ENCODE measurements at places on chromosomes 2 and 18. TPM values are rescaled to one million over a fixed set of nuclear protein-coding genes. Genes with fewer than 3 reads are reported as not detected.

Gene NYAP2
- not detected for total RNA-seq

Gene OR6B2
- total RNA-seq: not detected

Gene LRATD1
- total RNA-seq: not detected

Gene RFX8
- total RNA-seq: 0.90 TPM

Gene IL36B
- total RNA-seq: not detected

DNA sequence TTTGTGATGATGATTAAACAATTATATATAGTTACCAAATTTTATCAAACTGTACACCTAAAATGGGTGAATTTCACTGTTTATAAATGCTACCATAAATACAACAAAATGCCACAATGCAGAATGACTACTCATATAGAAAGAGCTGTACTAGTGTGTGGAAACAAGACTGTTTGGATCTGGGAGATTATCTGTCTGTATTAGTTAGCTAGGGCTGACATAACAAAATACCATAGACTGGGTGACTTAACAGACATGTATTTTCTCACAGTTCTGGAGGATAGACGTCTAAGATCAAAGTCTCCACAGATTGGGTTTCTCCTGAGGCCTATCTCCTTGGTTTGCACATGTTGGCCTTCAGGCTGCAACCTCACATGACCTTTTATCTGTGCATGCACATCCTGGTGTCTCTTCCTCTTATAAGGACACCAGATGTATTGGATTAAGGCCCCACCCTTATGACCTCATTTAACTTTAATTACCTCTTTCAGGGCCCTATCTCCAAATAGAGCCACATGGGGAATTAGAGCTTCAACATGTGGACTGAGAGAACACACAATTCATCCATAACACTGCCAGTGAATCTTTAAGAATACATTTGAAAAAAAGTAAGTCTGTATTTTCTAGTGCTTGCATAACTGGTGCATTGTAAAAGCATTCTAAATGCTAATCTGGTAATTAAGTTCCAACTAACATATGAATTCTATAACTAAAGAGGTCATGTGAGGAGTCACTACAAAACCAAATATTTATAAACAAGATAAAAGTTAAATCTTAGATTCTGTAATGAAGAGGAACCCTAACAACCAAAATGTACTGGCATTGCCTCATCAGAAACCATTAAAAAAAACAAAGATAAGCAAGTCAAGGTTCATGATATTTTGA is 699.6 kb downstream of the NYAP2 start:
- DNase-seq: no peak

DNA sequence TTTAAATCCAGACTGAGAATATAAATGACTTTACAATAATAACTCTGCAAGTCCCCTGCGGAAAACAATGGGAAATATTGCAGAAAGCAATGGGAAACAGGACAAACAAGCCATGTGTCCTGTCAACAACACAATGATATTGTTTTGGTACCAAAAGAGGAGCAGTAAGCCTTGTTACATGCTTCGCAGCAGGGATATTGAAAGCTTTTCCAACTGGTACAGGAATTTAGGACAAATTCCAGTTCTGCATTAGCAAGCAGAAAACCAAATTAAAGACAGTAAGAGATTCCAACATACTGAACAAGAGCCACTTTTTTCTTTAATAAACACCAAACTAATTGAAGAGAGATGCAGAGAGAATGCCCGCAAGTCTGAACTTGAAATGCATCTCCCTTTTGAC is 30.0 kb downstream of the FRZB start:
- DNase-seq: no peak

- DNase-seq: no peak
Measured at GRCh38 chr18:70400476-70400875, 111.6 kb downstream of the SOCS6 start.

- no peak for DNase-seq
Measured at GRCh38 chr2:134401081-134401497, 147.2 kb downstream of the MGAT5 start.

GRCh38 chr2:55848096-55848495 is 75.5 kb downstream of the EFEMP1 start:
- DNase-seq: no peak

GRCh38 chr2:157957596-157957995 is 81.5 kb upstream of the ACVR1 start:
- no peak for DNase-seq

GRCh38 chr2:23286758-23287704 is 97.9 kb upstream of the KLHL29 start:
- DNase-seq: no peak

DNA sequence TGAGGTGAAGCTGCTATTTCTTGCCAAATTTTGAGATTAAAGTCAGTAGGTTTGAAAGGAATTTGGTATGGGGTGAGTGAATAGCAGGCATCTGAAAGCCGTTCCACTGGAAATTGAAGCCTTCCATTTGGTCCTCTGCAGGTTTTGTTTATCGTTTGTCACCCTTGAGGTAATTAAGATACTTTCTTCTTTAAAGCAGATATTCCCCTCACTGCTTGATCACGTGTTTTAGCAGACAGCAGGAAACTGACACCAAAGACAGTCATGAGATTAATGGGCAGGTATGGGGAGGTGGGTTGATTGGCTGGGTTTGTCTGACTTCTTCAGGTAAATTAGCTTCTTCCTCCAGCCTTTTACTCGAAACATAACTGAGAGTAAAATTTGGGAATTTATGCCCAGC is 10.7 kb downstream of the LPIN1 start:
- DNase-seq: no peak

DNA sequence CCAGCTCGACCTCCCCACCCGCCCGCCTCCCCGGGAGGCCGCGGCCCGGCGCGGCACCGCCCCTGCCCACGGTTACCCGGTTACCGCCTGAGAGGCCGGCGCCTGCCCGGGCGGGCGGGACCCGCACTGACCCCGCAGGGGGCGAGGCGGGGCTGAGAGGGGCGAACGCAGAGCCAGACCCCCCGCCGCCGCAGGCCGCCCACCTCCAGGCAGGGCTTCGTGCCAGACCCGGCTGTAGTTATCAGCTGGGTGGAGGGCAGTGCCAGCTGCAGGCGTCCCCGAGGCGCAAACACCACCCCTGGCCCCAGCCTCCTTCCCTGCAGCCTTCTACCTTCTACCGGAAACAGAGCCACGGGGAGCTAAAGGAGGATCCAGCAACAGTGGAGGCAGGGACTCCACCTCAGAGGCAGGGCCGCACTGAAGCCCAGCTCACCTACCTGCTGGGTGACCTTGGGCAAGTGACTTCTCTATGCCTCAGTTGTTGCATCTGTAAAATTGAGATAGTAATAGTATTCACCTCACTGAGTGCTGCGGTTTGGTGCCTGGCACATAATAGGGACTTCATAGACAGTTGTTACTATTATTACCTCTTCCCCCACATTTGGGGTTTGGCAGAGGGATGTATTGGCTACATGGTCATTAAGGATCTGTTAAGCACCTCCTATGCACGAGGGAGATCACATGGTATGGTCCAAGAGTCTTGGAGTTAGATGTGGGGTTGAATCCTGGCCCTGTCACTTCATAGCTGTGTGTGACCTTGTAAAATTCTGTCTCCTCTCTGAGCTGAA is 231.6 kb upstream of the SMAD2 start:
- no peak for DNase-seq

GRCh38 chr18:57154191-57154830 is 7.4 kb downstream of the BOD1L2 start:
- no peak for DNase-seq

DNA sequence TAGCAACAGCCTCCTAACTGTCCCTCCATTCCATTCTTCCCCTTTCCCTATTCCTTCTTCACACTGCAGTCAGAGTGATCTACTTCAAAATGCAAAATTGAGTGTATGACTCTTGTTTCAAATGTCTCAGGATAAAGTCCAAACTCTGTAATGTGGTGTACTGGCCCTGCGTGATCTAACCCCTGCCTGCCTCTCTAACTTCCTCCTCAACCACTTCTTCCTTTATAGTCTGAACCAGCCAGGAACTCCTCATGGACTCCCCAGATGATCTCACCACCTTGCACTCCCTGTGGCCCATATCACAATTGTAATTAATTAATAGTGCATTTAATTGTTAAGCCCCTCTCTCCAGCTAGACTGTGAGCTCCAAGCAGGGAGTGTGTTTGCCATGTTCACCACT is 3.1 kb upstream of the B3GNT2 start:
- no peak for DNase-seq

DNA sequence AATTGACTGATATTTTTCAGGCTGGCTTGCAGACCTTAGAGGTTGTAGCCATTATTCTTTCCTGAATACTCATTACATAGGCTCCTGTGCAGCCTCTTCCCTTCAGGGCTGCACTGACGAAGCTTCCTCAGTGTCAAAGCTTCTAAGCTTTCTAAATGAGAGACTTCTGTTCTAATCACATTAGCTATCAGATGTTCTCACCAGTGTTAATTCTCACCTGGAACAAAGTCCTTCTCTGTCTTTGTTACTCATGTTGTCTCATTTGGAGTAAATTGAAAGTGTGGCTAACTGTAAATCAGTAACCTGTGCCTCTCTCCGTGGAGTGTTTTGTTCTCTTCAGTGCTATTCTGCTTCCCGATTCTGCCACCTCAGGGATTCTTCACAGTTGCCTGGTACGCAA is 76.9 kb downstream of the MC4R start:
- no peak for DNase-seq

GRCh38 chr18:36762074-36762473 is 66.7 kb downstream of the TPGS2 start:
- DNase-seq: no peak

DNA sequence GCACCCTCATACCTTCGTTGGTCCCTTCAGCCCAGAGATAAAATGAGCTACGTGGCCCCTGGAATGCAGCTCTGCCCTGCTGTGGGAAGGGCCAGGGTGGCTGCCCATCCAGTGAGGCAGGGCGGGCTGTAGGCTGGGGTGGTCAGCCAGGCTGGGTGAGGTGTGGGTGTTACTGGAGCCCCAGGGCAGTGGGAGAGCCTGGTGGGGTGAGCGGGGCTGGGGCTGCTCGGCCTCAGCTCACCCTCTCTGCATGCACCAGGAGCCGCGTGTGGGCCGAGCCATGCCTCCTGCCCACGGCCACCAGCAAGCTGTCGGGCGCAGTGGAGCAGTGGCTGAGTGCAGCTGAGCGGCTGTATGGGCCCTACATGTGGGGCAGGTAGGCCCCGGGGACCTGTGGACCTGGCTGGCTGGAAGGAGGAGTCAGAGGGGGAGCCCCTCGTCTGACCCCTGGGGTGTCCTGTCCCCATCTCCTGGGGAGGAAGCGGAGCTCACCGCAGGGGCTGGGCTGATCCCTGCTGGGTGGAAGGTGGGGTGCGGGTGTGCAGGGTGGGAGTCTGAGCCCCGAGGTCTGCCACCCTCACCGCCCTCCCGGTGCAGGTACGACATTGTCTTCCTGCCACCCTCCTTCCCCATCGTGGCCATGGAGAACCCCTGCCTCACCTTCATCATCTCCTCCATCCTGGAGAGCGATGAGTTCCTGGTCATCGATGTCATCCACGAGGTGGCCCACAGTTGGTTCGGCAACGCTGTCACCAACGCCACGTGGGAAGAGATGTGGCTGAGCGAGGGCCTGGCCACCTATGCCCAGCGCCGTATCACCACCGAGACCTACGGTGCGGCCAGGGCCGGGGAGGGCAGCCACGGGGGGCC is 5.5 kb downstream of the RNPEPL1 start:
- no peak for DNase-seq

DNA sequence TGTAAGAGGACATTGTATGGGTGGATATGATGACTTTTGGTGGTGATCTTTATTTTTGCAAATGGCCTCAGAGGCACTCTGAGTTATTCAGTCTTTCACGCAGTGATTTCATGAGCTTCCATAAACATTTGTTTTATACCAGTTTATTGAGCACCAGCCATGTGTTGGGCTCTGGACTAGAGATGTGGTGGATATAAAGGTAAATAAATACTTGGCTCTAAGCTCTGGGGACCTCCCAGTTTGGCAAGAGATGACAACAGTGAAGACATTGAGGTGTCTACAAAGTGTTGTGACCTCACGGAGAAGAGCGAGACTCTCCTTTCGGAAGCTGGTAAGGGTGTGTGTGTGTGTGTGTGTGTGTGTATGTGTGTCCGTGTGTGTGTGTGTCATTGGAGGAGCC is 146.4 kb downstream of the TANC1 start:
- no peak for DNase-seq

DNA sequence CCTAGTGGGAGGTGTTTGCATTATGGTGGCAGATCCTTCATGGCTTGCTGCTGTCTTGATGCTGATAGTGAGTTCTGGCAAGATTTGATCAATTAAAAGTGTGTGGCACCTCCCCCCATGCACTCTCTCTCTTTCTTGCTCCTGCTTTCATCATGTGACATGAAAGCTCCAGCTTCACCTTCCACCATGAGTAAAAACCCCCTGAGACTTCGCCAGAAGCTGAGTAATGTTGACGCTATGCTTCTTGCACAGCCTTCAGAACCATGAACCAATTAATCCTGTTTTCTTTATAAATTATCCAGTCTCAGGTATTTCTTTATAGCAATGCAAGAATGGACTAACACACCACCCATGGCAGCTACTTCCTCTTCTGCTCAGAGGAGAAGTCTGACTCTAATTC is 2181.4 kb upstream of the PIK3C3 start:
- DNase-seq: no peak

GRCh38 chr2:63064197-63064596 is 13.6 kb downstream of the OTX1 start:
- peak; percentile 12 for DNase-seq

GRCh38 chr2:112811841-112812306 is 24.7 kb downstream of the IL1B start:
- peak; percentile 45 for DNase-seq

DNA sequence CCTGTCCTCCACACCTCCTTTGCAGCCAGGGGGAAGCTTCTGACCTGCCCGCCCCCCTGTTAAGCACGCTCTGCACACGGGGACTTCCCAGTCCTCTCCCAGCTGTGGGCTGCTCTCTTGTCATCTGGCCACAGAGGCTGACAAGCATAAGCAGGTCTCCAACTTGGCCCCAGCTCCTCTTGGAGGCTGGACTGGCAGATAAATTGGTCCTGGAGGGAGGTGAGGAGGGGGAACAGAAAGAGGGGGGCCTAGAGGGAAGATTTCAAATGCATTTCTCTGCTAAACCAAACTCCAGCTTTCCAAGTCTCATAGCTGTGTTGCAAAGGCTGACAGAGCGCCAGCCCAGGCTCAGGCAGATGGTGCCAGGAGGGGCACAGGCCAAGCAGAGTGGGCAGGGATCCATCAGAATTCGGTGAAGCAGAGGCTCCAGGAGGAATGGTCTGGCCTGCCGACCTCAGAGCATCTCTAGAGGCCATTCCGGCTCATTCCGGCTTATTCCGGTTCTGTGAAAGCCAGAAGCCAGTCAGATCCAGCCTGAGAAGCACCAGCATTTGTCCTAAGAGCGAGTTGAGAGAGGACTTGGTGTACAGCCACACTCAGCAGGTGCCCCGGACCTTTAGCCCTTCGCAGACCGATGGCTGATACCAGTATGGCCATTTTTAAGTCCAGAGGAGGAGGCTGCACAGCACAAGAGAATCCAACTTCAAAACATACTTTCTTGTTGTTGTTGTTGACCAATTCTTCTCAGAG is 508.9 kb upstream of the MYT1L start:
- no peak for DNase-seq

GRCh38 chr2:128275498-128276045 is 43.1 kb downstream of the HS6ST1 start:
- DNase-seq: peak; percentile 1

DNA sequence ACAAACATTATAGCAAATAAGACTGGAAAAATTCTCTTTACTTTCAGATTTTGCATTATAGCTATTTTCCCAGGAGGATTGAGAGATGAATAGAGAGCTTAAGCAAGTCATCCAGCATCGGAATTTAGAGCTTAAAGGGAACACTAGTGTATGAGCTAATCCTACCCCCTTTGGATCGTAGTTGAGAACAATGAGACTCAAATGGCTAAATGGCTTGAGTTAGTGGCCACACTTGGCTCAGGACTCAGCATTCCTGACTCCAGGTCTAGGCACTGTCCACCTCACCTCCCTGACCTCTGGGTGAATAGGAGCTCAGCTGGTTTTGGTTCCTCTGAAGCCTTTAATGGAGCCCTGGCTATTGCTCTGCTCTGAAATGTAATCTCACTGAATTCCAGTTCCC is 97.5 kb upstream of the CXCR4 start:
- DNase-seq: no peak

Measured in activated CD4-positive, alpha-beta T cell treated with anti-CD3 and anti-CD28 coated beads for 36 hours (primary cell).